ENCODE measurements at places on chromosomes 1 and 21.

DNA sequence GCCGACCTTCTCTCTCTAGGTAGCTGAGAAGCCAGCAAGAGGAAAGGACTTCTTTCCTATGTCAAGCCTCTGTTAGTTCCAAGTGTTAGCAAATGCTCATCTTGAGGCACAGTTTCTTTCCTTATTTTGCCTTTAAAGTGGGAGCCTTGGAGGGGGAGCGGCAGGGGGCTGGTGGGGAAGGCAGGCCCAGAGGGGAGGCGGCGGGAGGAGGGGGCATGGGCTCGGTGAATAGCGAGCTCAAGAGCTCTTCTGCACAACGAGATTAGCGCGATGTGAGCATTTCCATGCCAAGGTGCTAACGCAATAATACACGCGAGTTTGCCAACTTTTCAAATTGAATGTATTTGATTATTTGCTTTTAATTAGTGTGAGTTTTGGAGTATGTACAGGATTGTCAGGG is 372.6 kb downstream of the RPS6KC1 start:
- DNase-seq, result no peak

DNA sequence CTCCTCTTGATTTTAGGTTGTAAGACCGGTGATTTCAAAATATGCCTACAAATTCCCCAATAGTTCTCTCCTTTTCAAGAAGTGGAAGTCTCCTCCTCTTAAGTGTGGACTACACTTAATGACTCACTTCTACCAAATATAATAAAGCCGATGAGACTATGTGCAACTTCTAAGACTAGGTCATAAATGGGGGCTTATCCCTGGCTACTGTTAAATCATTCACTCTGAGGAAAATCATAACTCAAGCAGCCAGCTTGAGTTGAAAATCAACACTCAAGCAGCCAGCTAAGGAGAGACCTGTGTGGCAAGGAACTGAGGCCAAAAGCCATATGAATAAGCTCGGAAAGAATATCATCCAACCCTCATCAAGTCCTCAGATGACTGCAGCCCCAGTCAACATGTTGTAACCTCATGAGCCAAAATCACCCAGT is 49.6 kb upstream of the PSMG1 start:
- no peak for DNase-seq

GRCh38 chr1:207811319-207811718 is 59.5 kb downstream of the CD46 start:
- no peak for DNase-seq

DNA sequence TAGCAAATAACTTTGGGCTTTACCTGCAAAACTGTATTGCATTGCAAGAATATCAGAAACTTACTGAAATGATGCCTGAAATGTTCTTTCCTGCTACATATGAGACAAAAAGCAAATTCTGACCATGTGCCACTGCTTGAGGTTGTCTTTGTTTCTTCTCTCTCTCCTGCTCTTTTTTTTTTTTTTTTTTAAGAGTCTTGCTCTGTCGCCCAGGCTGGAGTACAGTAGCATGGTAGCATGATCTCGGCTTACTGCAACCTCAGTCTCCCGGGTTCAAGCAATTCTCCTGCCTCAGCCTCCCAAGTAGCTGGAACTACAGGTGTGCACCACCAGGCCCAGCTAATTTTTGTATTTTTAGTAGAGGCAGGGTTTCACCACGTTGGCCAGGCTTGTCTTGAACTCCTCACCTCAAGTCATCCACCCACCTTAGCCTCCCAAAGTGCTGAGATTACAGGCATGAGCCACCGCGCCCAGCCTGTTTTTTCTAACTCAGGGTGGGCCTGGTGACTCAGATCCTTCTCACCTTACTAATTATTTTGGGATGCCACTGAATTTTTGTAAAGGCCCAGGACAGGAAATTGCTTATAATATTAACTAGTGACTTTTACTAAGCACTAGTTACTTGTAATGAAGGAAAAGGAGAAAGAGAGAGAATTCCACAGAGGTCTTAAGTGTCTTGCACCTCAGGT is 35.9 kb downstream of the DNASE2B start:
- no peak for DNase-seq

GRCh38 chr1:66197120-66197519 is 336.8 kb upstream of the SGIP1 start:
- no peak for DNase-seq

GRCh38 chr1:204341380-204341779 is 18.3 kb downstream of the PLEKHA6 start:
- no peak for DNase-seq

GRCh38 chr21:36642777-36643176 is 56.1 kb upstream of the SIM2 start:
- no peak for DNase-seq

GRCh38 chr1:245544236-245544635 is 389.5 kb downstream of the KIF26B start:
- no peak for DNase-seq

GRCh38 chr1:87864676-87865075 is 536.0 kb downstream of the LMO4 start:
- DNase-seq, result no peak
